Left kidney (tissue), 8 donors: ENCODE measurements at places on chromosomes 5 and 9.

DNA sequence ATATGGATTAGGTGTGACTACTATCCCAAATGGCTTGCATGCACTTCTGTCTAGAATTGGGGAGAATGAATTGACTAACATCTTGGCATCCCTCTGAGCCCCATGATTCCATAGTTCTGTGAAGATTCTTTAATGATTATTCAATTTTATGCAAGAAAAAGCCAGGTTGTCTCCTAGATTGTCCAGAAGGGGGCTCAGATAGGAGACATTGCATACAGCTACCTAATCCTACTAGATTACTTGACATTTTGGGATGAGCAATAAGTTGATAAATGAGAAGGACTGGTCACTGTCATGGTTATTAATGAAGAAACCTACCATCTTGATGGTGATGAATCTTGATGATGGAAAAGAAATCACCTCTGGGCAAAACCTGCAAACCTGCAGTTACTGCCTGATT is 117.0 kb downstream of the CARTPT start:
- DNase-seq = no peak

DNA sequence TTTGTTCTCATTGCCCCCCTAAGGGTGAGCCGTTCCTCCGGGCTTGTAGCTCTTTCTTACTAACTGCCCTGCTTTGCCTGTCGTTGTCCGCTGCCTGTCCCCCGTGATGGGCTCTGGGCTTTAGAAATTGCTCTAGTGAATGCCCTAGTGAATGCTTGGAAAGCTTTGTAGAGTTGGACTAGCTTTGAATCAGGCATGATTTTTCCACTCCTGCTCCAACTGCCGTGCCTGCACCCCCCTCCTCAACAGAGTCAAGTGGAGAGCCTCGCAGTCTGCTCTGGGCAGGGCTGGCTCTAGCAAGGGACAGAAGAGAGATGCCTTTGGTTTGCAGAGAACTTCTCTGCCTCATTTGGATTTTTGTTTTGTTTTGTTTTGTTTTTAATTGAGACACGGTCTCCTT is 46.8 kb upstream of the DAB2IP start:
- DNase-seq = no peak

- DNase-seq = no peak
Observed at GRCh38 chr9:99419070-99419469, 197.0 kb downstream of the SEC61B start.

DNA sequence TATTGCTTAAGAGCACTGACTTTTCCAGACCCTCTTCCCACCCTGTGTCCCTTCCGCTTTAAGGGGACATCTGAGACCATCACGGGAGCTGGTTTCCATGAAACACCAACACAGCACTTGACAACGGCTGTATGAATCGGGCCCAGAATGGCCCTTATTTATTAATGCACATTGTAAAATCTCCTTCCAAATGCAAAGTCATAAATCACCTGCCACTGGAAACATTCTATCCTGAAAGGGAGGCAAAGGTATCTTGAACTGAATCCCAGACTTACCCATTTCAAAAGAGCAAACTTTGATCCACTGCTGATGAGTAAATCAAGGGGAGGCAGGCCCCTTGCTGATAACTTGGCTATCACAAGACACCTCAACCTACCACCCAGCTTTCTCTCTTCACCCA is 37.4 kb downstream of the SHB start:
- no peak for DNase-seq

DNA sequence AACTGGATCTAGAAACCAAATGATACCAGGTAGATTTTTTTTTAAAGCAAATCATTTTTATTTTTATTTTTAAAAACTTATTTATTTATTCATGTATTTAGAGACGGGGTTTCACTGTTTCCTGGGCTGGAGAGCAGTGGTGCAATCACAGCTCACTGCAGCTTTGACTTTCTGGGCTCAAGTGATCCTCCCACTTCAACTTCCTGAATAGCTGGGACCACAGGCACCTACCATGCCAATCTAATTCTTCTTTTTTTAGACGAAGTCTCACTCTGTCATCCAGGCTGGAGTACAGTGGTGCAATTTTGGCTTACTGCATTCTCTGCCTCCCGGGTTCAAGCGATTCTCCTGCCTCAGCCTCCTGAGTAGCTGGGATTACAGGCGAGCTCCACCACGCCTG is 41.3 kb upstream of the CDK20 start:
- no peak for DNase-seq

GRCh38 chr9:107363516-107364152 is 80.6 kb downstream of the RAD23B start:
- no peak for DNase-seq

- DNase-seq = no peak
Observed at GRCh38 chr5:14901462-14902051, 30.0 kb upstream of the ANKH start.

- DNase-seq = no peak
Observed at GRCh38 chr9:132673355-132673754, 3.1 kb downstream of the GTF3C4 start.

GRCh38 chr9:33043671-33044070 is 18.6 kb downstream of the DNAJA1 start:
- DNase-seq = no peak

DNA sequence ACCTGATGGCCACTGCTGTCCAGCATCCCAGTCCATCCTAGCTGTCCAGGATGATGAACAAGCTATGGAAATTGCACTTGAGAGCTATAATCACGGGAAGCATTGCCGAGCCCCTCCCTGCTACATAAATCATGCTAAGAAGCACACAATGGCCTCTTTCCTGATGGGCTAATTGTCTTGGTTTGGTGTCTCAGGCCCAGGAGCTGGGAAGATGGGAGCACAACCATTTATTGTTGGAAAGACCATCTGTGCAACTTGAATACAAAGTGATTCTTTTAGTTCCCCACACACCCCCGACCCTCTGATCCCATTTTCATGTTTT is 80.4 kb downstream of the RGS3 start:
- DNase-seq = no peak

GRCh38 chr9:11874414-11874813 is 818.8 kb upstream of the TYRP1 start:
- no peak for DNase-seq

DNA sequence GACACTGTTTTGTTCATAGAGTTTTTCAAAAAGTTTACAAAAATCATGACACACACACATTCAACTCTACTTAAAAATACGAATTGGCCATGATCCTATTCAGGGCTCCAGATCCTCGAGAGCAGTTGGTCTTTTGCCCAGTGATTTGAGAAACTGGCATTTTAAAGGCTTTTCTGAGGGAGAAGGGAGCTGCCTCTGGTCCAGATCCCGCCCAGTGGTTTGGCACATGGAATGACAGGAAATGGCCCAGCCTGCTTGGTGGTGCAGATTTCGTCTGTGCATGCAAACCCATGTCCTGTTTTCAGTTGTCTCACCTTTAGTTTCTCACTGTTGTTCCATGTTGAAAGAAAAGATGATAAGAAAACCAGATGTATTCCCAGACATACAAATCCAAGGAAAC is 3.6 kb downstream of the CAMK4 start:
- DNase-seq = no peak

- peak; percentile 19 for DNase-seq
Observed at GRCh38 chr9:18109675-18110074, 364.3 kb upstream of the ADAMTSL1 start.

GRCh38 chr5:69367697-69368279 is 1.5 kb downstream of the AK6 start:
- DNase-seq = no peak
